HL-60 (cell line): ENCODE measurements at places on chromosomes 1 and 21.

- DNase-seq: no peak
These were observed 1.3 kb downstream of the AGRN start for GRCh38 chr1:1021010-1021919.

DNA sequence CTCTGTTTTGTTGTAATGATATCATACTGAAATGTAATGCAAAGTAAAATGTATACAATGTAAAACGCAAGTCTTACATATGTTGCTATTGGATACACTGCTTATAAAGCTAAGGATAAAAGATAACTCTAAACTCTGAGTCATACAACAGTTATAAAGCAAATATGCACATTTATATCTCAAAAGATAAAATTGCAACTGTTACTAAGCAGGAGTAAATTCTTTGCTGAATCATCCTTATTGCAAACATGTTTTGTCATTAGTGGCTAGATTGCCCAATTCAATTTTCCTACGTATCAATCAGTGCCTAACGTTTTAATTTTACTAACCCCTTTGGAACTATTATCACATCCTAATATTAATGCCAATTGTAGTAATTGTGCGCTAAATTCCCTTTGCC lies 762.9 kb downstream of the LTN1 start:
- peak; percentile 20 for DNase-seq

DNA sequence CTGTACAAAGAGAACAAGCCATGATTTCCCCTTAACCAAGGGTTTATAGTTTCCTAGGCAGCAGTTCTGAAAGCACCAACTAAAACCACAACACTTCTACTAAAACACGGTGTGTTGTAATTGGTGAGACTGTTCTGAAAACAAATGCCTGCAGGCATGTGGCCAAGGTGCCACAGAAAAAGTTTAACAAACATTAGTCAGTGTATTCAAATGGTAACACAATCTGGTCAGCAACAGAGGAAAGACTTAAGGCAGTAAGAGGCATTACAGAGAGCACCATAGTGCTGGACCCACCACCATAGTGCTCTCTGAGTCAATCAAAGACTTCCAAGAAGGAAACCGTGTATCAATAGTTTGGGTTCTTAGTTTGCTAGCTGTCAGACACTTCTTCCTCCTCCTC lies 16.7 kb downstream of the SNIP1 start:
- no peak for DNase-seq

GRCh38 chr21:46613391-46613790 lies 8.5 kb upstream of the S100B start:
- no peak for DNase-seq

GRCh38 chr1:184757406-184757805 lies 2.7 kb upstream of the EDEM3 start:
- DNase-seq: no peak

- no peak for DNase-seq
These were observed 9.9 kb upstream of the BACE2 start for GRCh38 chr21:41158026-41158425.

DNA sequence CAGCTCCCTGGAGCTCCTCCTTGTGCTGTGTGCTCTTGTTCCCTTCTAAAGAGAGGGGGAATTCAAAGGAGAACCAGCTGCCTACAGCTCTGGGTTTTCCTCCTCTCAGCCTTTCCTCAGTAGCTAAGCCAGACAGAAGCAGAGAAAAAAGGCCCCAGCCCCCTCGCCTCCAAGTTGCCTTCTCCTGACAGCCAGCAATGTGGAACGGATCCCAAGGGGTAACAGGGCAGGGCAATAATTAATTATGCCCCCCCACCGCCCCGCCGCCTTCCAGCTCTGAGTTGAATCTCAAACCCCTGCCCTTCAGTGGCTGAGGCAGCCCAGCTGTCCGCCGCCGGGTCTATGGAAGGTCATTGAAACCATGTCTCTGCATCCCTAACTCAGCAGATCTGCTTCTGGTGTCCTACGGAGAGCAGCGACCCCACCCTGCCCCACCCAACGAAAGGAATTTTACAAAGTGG lies 69.0 kb upstream of the GOLT1A start:
- DNase-seq: no peak
